ENCODE measurements at places on chromosomes 7 and 10.

DNA sequence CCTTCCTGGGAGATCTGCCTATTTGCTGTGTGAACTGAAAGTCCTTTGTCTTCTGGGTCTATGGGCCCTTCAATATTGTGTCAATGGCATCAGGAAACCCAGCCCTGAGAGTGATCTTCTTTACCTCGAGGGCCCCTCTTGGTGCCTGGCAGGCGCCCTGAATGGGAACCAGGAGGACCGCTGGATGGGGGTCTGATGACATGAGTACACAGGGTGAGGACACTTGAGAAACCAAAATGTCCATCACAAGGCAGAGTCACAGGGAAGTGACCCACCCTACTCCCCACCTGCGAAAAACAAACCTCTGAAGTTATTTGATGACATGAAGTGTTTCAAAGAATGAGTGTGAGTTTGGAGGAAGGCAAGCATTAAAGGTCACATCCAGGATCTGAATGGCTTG lies 17.3 kb downstream of the SFTPA1 start:
- no peak for DNase-seq

- DNase-seq = no peak
Measured at GRCh38 chr7:143042790-143043271, 9.3 kb upstream of the OR6V1 start.

DNA sequence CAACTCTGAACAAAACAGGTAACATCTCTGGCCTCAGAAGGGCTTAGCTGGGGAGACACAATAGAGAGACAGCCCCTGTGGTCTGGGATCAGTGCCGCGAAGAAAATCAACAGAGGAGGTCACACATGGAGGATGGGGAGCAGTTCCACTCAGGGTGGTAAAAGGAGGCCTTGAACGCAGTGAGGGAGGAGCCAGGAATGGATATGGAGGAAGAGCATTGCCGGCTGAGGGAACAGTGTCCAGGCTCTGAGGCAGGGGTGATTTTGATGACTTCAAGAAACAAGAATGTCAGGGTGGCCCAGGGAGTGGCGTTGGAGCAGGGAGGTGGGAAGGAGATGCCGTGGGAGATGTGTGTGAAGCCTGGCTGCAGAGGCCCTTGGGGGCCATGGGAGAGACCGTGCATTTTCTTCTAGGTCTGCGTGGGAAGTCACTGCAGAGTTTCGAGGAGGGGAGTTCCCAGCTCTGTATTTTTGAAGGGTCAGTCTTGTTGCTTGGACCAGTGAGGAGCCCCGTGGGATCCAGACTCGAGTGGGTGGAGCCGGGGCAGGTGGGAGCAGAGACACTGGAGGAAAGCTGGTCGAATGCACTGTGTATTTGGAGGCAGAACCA lies 35.7 kb upstream of the SH2D4B start:
- no peak for DNase-seq

DNA sequence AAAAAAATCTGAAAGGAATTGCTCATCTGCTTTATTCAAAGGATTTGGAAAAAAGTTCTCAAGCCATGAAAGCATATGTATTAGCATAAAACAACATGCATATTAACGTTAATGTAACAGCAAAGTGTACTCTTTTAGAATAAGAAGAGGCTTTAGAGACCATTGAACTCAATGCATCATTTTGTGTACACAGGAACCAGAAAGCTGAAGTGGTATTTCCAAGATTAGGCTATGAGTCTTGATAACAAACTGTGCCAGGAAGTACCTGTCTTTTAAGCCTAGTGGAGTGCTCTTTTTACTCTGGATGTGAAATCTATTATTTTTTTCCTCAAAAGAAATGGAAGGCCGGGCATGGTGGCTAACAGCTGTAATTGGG lies 164.2 kb downstream of the THSD7A start:
- DNase-seq = no peak

DNA sequence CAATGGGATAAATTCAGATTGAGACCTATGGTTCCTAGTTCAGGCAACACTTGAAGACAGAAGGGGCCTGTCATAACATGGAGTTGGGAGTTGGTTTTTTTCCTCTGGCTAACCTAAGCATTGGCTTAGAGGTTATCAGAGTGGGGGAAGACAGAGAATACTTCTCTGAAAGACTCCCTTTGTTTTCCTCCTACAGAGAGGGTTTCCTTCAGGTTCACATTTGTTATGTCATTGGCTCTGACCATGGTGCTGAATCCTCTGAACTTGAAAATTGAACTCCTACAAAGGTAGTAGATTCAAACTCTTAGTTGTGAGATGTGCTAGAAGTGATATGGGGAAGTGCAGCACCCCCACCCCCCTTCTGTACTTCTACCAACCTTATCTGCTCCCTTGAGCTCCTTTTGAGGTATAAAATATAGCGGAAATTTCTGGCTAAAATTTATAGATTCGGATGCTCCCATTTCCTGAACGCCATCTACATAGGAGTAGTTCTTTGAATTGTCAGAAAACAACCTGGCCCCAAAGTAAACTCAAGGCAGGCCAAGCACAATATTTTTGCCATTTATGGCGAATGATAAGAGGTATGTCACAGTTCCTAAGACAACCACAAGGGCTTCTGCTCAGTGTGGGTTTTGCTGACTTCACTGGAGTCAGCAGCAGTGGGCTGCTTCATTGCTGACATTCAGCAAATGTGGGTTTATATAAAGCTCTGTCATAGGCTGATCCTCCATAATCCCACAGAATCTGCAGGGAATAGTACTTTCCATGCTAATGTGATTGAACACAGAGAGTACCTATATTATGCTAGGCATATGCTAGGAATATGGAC lies 131.6 kb upstream of the KLF14 start:
- DNase-seq = no peak

GRCh38 chr10:29533696-29534285 lies 101.0 kb downstream of the SVIL start:
- DNase-seq = no peak
